ENCODE measurements at places on chromosomes 2 and 18.

DNA sequence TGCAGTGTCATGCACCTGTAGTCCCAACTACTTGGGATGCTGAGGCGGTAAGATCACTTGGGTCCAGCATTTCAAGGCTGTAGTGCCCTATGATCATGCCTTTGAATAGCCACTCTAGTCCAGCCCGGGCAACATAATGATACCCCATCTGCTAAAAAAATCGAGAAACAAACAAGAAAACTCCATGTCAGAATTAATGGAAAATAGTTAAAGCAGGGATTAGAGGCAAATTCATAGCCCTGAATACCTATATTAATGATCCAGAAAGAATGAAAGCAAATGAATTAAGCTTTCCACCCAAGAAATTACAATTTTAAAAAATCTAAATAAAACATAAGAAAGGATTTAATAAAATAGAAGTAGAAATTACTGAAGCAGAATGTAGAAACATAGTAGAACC is 143.0 kb downstream of the MYO3B start:
- no peaks in the 10 kb centered on the region for H3K36me3 ChIP-seq
- no peaks in the 10 kb centered on the region for H3K4me1 ChIP-seq
- H3K27me3 ChIP-seq = no peaks in the 10 kb centered on the region
- H3K4me3 ChIP-seq = no peak overlapping the region

DNA sequence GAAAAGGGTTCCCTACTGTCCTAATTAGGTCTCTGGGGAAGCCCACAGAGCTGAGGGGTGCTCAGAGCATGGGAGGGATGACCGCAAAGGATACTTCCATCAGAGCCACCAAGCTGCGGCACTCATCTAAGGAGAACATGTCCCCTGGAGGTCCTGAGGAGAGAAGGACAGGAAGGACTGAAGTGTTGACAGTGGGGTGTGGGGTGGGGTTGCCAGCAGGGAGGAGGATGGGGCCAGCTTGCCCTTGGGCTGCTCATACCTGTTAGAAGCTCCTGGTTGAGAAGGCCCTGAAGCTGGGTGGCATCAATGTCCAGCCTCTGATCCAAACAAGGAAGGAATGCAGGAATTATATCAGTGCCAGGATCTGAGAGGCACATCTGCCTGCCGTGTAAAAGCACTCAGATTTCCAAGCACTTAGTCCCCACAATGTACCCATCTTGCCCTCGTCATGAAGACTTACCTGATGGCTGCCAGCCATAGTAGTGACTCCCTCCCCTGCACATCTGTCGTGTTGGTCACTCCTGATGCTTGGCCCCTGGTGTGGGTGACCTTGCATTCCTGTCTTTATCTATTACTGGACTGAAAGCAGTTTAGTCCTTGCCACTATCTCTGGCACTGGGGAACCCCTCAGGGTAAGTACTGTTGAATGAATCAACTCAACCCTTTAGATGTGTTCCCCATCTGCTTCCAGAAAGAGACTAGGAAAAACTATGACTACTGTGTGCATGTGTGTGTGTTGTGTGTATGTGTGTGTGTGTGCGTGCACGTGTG is 68.9 kb downstream of the CAPN13 start:
- no peak overlapping the region for H3K27ac ChIP-seq
- no peaks in the 10 kb centered on the region for H3K27me3 ChIP-seq
- no peaks in the 10 kb centered on the region for H3K36me3 ChIP-seq
- no peak for DNase-seq
- H3K4me1 ChIP-seq = no peaks in the 10 kb centered on the region

DNA sequence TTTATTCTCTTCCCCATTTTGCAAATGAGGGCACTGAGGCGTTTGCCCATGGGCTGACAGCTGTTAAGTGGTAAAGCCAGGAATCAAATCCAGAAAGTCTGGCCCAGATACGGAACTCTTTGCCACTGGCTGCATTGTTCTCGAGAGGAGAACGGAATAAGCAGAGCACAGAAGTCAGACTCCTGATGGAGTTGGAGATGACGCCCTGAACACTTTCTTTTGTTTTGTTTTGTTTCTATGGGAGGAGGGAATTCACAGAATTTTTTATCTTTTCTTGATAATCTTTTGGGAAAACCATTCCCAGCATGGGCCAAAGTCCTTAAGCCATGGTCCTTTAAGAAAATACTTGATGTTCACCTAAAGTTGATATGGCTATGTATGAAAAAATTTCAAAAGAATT is 322.2 kb downstream of the RDH14 start:
- no peak overlapping the region for H3K27ac ChIP-seq
- no peaks in the 10 kb centered on the region for H3K4me1 ChIP-seq
- no peaks in the 10 kb centered on the region for H3K36me3 ChIP-seq

- no peaks in the 10 kb centered on the region for H3K36me3 ChIP-seq
- no peak for DNase-seq
- no peaks in the 10 kb centered on the region for H3K27me3 ChIP-seq
- H3K4me3 ChIP-seq = no peak overlapping the region
- H3K4me1 ChIP-seq = peaks cover 3% of the 10 kb centered on the region
Measured at GRCh38 chr2:143730953-143731260, 601.7 kb downstream of the ARHGAP15 start.

DNA sequence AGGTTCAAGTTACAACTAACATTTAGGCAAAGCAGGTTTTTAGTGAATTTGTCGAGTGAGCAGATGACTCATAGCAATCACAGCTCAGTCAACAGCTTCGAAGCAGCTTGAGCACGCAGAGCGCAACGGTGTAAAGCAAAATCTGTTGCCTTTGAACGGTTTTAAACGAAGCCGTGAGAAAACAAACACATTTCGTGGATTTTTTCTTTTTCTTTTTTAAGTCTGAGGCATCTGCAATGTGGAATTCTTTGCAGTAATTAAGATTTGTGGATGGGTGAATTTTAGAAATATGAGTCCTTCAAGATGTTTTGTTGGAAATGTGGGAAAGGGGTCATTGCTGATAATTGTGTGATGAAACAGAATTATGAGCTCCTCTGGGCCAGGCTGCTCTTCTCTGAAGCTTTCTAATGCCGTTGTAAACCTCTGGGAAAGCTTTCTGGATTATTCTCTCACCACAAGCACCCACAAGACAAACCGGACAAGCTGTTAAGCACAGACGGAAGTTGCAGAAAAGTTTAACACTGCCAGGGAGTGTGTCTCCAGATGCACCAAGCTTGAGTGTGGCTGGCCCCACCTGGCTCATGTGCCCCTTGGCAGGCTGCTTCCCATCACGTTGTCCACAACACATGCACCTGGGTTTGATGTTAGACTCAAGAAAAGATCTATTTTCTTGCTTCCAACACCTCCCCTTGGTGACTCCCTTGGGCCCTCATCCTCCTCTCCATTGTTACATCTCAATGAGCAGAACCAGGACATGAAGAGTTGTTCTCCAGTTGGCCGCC is 224.7 kb downstream of the ACKR3 start:
- no peaks in the 10 kb centered on the region for H3K36me3 ChIP-seq
- no peak overlapping the region for H3K27ac ChIP-seq
- no peak for DNase-seq

GRCh38 chr2:237952851-237953250 is 14.0 kb upstream of the UBE2F start:
- H3K4me3 ChIP-seq = no peak overlapping the region
- peaks cover 56% of the 10 kb centered on the region for H3K27me3 ChIP-seq
- DNase-seq = no peak
- no peak overlapping the region for H3K27ac ChIP-seq

DNA sequence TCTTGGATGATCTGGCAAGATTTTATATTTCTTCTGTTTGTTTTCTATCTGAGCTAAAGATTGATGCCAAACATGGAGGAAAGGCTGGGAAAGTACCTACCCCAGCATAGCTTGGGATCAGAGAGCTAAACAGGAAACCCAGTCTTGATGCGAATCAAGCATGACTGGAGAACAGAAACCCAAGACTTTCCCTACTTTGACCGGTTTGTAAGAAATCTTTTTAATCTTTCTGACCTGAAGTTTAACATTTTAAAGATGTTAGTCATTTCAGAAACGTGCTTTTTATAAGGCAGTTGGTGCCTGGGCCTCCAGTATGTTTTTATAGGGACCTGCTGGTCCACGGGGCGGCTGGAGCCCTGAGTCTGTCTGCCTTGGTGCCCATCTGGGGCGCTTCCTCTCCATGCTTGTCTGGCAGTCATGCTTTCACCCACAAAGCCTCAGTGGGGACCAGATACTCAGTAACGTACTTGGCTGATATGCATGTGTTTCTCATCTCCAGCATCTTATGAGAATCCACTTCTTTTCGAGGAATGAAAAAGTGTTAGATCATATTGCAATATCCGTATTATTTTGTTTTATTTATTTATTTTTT is 266.5 kb downstream of the PTGR3 start:
- no peak overlapping the region for H3K27ac ChIP-seq
- no peaks in the 10 kb centered on the region for H3K4me1 ChIP-seq
- no peak for DNase-seq
- no peaks in the 10 kb centered on the region for H3K36me3 ChIP-seq
- H3K4me3 ChIP-seq = no peak overlapping the region

DNA sequence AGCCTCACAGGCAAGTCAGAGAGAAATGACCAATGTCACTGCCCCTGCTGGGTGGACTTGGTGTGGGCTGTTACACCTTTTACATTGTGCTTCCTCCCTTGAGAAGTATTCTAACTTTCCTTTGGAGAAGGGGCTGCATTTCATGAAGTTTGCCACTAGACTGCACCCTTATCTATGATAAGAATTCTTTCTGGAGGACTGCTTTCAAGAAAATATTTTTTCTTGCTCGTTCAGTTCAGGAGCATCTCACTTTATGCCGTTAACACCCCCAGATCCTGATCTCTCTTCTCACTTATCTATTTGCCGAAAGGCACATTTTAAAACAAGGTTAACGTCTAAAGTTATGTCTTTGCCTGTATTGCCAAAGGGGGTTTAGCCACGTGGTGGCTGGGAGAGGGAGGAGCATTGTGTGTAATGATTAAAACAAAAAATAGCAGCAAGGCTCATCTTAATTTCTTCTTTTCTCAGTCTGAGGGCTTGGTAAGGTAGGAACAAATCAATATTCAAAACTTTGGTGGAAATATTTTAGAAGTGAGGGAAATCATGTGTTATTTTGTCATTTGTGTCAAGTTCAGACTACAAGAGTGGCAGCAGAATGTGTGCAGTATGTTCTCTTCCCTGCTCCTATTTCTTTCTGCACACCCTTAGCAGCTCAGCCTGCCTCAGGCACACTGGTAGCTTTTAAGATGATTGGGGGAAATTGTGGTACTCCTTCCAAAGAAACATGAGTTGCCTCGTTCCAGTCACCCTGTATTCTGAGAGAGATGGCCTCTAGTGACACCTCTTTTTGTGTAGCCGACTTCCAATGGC is 1.6 kb upstream of the IGFBP5 start:
- no peak overlapping the region for H3K4me3 ChIP-seq
- H3K27ac ChIP-seq = peak overlapping the region; percentile 89

GRCh38 chr2:124335058-124335457 is 310.0 kb downstream of the CNTNAP5 start:
- DNase-seq = no peak
- no peaks in the 10 kb centered on the region for H3K27me3 ChIP-seq
- no peak overlapping the region for H3K27ac ChIP-seq
- H3K4me1 ChIP-seq = no peaks in the 10 kb centered on the region
- H3K4me3 ChIP-seq = no peak overlapping the region
- H3K36me3 ChIP-seq = no peaks in the 10 kb centered on the region

GRCh38 chr2:41962922-41963622 is 84.7 kb upstream of the PKDCC start:
- no peaks in the 10 kb centered on the region for H3K36me3 ChIP-seq
- DNase-seq = no peak
- H3K4me1 ChIP-seq = peaks cover 13% of the 10 kb centered on the region
- H3K4me3 ChIP-seq = no peak overlapping the region

GRCh38 chr2:216215658-216216390 is 106.7 kb downstream of the XRCC5 start:
- H3K36me3 ChIP-seq = no peaks in the 10 kb centered on the region
- H3K27me3 ChIP-seq = no peaks in the 10 kb centered on the region
- no peak overlapping the region for H3K27ac ChIP-seq
- no peak overlapping the region for H3K4me3 ChIP-seq
- no peaks in the 10 kb centered on the region for H3K4me1 ChIP-seq
- no peak for DNase-seq

- DNase-seq = no peak
- peaks cover 99% of the 10 kb centered on the region for H3K36me3 ChIP-seq
Measured at GRCh38 chr2:60899230-60899891, 18.0 kb downstream of the REL start.

DNA sequence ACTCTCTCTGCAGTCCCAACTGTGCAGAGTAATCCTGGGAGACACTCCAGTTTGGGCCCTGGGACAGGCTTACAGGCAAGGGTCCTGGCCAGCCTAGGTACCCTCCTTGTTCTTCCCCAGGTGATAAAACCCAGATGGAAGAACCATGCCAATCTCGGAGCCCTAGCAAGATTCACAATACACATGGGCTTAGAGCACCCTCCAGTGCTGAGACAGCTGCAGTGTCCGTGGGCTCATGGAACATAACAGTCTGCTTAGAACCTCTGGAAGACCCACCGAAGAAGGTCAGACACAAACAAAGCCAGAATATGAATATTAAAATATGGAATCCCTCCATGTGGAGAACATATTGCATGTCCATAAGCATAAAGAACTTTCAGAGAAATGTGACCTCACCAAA is 568.1 kb downstream of the KCNJ3 start:
- H3K27ac ChIP-seq = no peak overlapping the region
- DNase-seq = no peak
- H3K4me1 ChIP-seq = no peaks in the 10 kb centered on the region
- no peaks in the 10 kb centered on the region for H3K36me3 ChIP-seq

DNA sequence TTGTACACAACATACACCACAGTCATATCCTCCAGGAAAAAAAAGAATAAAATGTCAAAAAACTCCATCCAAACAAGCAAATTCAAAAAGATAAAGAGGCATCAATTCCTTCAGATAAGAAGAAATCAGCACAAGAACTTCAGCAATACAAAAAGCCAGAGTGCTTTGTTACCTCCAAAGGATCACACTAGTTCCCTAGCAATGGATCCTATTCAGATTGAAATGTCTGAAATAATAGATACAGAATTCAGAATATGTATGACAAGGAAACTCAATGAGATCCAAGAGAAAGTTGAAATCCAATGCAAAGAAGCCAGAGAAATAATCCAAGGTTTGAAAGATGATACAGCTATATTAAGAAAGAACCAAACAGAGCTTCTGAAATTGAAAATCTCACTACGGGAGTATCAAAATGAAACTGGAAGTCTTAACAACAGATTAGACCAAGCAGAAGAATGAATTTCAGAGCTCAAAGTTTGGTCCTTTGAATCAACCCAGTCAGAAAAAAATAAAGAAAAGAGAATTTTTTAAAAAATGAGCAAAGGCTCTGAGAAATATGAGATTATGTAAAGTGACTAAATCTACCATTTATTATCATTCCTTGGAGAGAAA is 80.6 kb downstream of the TRABD2A start:
- no peaks in the 10 kb centered on the region for H3K27me3 ChIP-seq
- H3K4me3 ChIP-seq = no peak overlapping the region
- no peaks in the 10 kb centered on the region for H3K36me3 ChIP-seq
- H3K4me1 ChIP-seq = no peaks in the 10 kb centered on the region
- no peak overlapping the region for H3K27ac ChIP-seq
- no peak for DNase-seq

DNA sequence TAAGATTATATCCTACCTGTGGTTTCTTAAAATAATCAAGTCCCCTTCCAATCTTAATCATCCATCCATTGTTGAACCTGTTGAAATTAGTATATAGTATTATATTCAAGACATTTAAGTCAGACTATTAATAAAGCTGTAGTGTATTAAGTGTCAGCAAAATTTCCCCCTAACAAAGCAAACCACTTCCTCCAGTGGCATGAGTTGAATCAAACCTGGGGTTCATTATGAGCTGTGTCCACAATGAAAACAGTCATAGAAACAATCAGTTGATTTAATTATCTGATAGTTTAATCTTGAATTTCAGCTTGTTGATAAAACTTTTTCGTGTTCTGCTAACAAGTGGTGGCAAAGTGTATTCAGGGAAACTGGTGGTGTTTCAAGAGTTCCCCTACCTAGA is 11.3 kb downstream of the MITD1 start:
- H3K27me3 ChIP-seq = no peaks in the 10 kb centered on the region
- H3K4me1 ChIP-seq = no peaks in the 10 kb centered on the region
- no peak for DNase-seq
- no peak overlapping the region for H3K4me3 ChIP-seq
- H3K36me3 ChIP-seq = peaks cover 80% of the 10 kb centered on the region

All from esophagus squamous epithelium (tissue), 5 donors.